Activated CD4-positive, alpha-beta memory T cell treated with anti-CD3 and anti-CD28 coated beads for 36 hours (primary cell): ENCODE measurements at places on chromosomes 6 and 20. TPM values are rescaled to one million over a fixed set of nuclear protein-coding genes. Genes with fewer than 3 reads are reported as not detected.

Gene TREM1
- total RNA-seq = 0.17 TPM

Gene EDEM2
- total RNA-seq = 19.9 TPM

GRCh38 chr20:60484316-60484715, 526.1 kb downstream of the CDH26 start:
- H3K36me3 ChIP-seq = no peaks in the 10 kb centered on the region
- no peak overlapping the region for H3K4me3 ChIP-seq
- no peaks in the 10 kb centered on the region for H3K4me1 ChIP-seq

- no peaks in the 10 kb centered on the region for H3K36me3 ChIP-seq
- no peaks in the 10 kb centered on the region for H3K27me3 ChIP-seq
- no peak overlapping the region for H3K27ac ChIP-seq
- peaks cover 5% of the 10 kb centered on the region for H3K4me1 ChIP-seq
Measured at GRCh38 chr6:34736823-34737222, 20.5 kb upstream of the SNRPC start.

DNA sequence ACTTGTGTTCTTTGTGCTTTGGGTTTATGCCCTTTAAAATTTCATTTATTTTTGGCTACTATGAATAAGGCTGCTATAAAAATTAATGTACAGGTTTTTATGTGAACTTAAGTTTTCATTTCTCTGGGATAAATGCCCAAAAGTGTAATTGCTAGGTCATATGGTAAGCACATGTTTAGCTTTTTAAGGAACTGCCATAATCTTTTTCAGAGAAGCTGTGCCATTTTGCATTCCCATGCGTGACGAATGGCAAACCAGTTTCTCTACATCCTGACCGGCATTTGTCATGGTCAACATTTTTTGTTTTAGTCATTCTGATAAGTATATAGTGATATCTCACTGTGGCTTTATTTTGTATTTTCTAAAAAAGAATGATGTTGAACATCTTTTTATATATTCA, 236.0 kb upstream of the SGK1 start:
- H3K27ac ChIP-seq = no peak overlapping the region
- H3K4me1 ChIP-seq = no peaks in the 10 kb centered on the region
- H3K4me3 ChIP-seq = no peak overlapping the region
- no peaks in the 10 kb centered on the region for H3K27me3 ChIP-seq
- no peak for DNase-seq
- no peaks in the 10 kb centered on the region for H3K36me3 ChIP-seq
